Osteoblast (primary cell): ENCODE measurements at places on chromosomes 5 and 9. TPM values are rescaled to one million over a fixed set of nuclear protein-coding genes. Genes with fewer than 3 reads are reported as not detected.

The OLFM1 gene
- total RNA-seq, result under 0.01 and 0.29 TPM in 2 replicates

The C5orf63 gene
- 2.2 and 3.5 TPM in 2 replicates for total RNA-seq

The GADD45G gene
- under 0.01 and 0.88 TPM in 2 replicates for total RNA-seq

The FBXO4 gene
- total RNA-seq, result 14.5 and 16.2 TPM in 2 replicates

The DOLPP1 gene
- total RNA-seq, result 10.3 and 10.5 TPM in 2 replicates

The SPINK4 gene
- not detected in 2 replicates for total RNA-seq

The TMEM252 gene
- not detected in 2 replicates for total RNA-seq

The TBC1D2 gene
- 114 and 128 TPM in 2 replicates for total RNA-seq

The NMUR2 gene
- not detected in 2 replicates for total RNA-seq

The CACFD1 gene
- total RNA-seq, result 8.0 and 9.0 TPM in 2 replicates

The ADRB2 gene
- under 0.01 and 0.29 TPM in 2 replicates for total RNA-seq

DNA sequence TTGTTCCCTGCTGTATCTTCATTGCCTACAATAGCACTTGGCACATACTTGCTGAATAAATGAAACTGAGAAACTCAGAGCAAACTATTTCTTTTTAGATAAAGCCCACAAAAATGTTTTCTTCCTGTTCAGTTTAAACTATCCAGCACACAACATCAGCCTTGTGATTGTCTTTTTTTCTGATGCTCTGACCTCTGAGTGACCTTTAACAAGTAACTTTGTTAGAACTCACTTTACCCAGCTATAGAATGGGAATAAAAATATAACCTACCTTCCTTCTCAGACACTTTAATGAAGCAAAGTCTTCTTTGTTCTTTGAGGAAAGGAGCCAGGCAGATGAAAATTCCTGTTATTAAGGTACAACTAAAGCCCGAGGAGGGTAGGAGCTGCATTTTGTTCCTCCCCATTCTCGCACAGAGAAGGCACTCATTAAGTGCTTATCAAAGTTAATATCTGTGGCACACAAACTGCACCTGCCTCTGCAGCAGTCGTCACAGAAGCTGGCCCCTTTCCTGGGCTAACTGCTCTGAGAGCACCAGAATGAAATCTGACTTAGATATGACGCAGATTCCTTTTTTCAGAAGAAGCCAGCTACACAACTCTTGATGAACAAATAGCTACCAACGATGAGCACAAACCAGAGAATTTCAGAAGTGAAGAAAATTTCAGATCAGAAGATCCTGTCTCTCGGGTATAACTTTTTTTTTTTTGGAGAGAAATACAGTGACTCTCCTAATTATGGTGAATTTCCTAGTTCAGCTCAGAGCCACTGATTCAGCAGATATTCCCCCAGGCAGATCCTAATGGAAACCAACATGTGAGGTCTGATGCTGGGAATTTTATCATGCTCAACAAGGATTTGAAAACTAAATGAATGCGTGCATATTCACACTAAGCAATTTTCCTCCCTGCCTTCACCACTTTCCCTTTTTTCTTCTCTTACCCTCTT lies 31.0 kb upstream of the NR3C1 start:
- DNase-seq, result peak; percentile 22

DNA sequence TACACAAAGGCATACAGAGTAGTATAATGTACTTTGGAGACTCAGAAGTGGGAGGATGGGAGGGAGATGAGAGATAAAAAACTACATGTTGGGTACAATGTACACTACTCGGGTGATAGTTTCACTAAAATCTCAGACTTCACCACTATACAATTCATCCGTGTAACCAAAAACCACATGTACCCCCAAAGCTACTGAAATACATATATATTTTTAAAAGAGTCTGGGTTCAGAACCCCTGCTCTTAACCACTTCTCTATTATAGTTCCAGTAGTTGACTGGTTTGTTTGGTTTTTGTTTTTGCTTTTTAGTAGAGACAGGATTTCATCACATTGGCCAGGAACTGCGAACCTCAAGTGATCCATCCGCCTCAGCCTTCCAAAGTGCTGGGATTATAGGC lies 22.6 kb downstream of the SGTB start:
- DNase-seq, result no peak

DNA sequence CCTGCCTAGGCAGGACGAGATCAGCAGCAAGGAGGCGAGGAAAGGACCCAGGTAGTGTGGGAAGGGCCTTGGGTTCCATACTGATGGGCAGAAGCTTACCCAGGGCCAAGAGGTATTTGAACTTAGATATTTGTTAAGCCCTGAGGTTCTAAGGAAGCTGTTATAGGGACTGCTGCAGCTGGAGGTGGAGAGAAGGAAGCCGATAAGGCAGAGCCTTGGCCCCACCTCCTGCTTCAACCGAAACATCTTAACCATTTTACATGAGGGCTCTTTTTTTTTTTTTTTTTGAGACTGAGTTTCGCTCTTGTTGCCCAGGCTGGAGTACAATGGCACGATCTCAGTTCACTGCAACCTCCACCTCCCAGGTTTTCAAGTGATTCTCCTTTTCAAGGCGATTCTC lies 8.6 kb upstream of the AQP3 start:
- no peak for DNase-seq

DNA sequence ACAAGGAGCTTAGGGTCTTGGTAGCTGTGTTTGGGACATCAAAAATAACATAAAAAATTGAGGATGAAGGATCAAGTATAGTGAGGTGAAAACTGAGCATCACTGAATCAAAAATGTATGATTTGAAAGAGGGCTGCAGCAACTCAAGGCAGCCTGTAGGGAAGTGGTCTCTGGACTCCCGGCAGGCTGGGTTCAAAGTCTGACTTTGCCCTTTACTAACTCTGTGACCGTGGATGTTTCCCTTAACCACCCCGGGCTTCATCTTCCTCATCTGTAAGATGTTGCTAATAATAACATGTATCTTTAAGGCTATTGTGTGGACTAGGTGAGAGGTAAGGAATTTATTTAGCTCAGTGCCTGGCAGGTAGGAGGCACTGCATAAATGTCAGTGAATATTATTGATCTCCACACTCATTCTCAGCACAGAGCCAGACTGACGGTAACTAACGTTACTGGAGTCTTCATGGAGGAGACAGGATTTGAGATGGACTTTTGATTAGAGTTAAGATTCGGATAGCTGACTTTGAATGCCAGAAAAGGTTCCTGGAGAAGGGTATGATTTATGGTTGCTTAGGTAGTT lies 367.3 kb downstream of the NDUFS4 start:
- no peak for DNase-seq

GRCh38 chr9:20478786-20479185 lies 143.5 kb downstream of the MLLT3 start:
- DNase-seq, result no peak

DNA sequence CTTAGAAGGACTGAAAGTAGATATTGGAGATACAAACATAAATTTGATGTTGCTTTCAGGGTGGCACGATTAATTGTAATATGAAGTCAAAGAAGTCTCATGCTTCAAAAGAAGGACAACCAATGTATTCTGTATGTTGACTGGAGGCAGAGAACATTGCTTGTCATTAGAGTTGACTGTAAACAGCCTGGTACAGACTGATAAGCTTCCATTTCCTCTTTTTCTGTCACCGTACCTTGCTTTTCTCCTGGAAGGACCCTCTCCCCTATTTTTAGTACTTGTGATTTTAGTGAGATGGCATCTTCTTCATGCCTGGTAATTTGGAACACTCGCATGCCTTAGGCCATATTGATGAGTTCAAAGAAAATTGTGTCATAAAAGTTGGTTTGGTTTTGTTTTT lies 809.4 kb downstream of the PRELID2 start:
- DNase-seq, result no peak

- DNase-seq, result no peak
Measured at GRCh38 chr9:68793605-68794343, 88.7 kb downstream of the PIP5K1B start.

DNA sequence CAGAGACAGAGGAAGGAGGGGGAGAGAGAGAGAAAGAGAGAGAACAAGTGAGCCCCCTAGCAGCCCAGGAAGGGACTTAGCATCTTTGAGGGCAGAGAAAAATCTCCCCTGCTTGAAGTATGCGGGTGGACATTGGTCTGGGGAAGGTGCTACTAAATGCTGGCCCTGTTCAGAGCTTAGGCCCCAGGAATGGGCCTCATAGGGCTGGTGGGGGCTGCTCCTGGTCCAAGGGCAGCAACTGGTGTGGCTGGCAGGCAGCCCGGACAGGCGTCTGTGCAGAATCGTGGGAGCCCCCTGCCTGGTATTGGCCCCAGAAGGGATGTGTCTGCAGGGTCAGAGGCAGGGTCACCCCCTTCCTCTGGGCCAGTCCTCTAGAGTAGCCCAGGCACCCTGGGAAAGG lies 47.8 kb upstream of the SUSD3 start:
- DNase-seq, result peak; percentile 29

GRCh38 chr9:117414220-117414905 lies 494 bp downstream of the ASTN2 start:
- peak; percentile 82 for DNase-seq

- DNase-seq, result peak; percentile 91
Measured at GRCh38 chr5:76790632-76791290, 28.1 kb upstream of the F2RL1 start.

GRCh38 chr5:106521701-106522100 lies 1149.0 kb downstream of the EFNA5 start:
- no peak for DNase-seq

DNA sequence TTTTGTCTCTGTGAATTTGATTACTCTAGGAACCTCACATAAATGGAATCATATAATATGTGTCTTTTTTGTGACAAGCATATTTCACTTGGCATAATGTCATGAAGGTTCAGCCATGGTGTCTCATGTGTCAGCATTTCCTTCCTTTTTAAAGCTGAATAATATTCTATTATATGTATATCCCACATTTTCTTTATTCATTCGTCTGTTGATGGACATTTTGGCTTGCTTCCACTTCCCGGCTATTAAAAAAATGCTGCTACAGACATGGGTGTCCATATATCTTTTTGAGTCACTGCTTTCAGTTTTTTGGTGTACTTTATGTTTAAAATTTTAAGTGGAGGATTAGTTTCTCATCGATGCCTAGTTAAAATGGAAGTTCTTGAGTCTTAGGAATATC lies 59.8 kb upstream of the C5orf63 start:
- DNase-seq, result no peak

DNA sequence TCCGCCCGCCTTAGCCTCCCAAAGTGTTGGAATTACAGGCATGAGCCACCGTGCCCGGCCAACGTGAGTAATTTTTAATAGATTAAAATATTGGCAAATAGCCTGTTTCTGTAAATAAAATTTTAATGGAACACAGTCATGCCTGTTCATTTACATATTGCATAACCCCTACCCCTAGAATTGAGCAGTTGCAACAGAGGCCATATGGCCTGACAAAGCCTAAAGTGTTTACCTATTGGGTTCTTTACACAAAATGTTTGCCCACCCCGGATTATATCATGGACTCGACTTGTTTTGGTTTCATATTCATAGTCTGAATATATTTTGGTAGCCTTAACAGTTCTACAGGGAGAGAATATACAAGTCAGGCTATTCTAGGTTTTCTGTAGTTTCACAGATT lies 5.3 kb downstream of the NSA2 start:
- no peak for DNase-seq

- no peak for DNase-seq
Measured at GRCh38 chr5:80152778-80153177, 103.1 kb downstream of the SERINC5 start.
